ENCODE measurements at places on chromosomes 7 and 10.

DNA sequence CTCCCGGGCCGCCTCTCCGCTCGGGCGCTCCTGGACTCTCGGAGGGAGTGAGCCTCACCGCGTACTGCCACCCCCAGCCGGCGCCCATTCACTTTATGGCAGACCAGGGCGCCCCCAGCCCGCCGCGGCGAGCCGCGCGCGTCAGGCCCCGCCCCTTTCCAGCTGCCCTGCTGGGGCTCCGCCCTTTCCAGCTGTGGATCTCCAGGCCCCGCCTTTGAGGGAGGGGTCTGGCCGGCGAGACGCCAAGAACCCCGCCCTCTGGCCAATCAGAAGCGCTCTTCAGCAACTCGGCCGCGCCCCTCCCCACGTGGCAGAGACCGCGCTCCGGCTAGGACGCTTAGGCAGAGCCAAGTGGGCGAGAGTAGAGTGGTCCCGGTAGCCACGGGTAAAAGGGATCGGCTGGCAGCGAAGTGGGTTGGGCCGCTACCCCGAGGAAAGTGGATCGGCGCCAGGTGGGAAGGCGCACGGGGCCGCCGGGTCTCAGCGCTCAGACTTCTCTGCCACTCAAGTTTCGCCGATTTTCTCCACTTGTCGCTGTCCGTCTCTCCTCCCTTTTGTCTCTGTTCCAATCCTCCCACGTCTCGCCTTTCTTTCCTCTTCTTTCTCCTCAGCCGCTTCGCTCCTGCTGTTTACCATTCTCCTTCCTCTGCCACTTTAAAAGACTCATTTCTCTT, at the start of gene PITX3:
Gene PITX3 (minus strand): TSS at position 69 of the 674 bp plus-strand sequence. CDS start 9,432 bp downstream, outside the sequence.
- DNase-seq, result peak; percentile 70

DNA sequence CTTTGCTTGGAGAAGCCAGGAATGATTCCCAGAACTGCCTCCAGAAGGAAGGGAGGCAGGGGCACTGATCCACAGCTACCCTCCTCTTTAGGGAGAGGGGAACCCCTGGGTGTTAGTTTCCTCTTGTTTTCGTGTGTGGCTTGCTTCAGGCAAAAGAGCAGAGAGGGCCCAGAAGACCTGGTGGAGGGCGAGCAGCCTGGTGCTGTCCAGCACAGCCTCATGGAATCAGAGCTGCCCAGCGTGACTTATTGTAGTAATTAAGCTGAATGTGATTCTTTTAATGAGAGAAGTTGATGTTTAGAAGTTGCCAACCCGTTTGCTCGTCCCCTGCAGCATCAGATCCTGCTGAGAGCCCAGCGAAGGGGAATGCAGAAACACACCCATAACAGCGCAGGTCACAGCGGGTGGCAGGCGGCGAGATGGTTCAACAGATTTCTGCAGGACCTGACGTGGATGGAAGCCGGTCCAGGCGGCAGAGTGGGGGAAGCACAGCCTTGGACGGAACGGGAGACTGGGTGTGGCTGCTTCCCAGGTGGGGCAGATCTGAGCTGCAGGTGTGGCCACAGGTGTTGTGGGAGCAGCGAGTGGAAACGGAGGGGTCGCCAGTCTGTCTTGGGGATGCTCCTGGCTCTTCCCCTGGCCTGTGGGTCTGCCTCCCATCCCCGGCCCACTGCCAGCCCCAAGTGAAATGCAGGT, 53.7 kb upstream of the SHH start:
- DNase-seq, result no peak

GRCh38 chr10:33819206-33819605, 484.7 kb upstream of the NRP1 start:
- DNase-seq, result peak; percentile 13

- peak; percentile 65 for DNase-seq
These were observed at the start of gene TMEM243 for GRCh38 chr7:87219545-87220025. Gene TMEM243, minus strand, starts transcription at chr7:87219732. Its CDS starts 229 bp downstream, at chr7:87219503.

GRCh38 chr7:81839708-81840369, 70.0 kb upstream of the HGF start:
- DNase-seq, result no peak

DNA sequence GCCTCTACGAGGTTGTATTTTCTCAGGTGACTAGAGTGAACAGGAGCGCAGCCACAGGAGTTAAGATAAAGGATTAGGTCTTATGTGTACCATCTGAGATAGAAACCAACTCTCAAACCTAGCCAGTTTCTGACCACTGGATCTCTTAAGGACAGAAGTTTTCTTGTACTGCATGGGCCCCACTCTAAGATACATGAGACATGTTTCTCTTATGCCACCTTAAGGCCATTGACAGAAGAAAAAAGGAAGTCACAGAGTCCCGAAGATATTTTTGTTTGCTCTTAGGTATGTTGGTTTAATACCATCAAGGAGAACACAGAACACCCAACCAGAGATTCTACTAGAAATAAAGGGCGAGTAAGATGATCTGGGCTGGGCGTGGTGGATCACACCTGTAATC, 335.8 kb downstream of the FRMD4A start:
- DNase-seq, result no peak

DNA sequence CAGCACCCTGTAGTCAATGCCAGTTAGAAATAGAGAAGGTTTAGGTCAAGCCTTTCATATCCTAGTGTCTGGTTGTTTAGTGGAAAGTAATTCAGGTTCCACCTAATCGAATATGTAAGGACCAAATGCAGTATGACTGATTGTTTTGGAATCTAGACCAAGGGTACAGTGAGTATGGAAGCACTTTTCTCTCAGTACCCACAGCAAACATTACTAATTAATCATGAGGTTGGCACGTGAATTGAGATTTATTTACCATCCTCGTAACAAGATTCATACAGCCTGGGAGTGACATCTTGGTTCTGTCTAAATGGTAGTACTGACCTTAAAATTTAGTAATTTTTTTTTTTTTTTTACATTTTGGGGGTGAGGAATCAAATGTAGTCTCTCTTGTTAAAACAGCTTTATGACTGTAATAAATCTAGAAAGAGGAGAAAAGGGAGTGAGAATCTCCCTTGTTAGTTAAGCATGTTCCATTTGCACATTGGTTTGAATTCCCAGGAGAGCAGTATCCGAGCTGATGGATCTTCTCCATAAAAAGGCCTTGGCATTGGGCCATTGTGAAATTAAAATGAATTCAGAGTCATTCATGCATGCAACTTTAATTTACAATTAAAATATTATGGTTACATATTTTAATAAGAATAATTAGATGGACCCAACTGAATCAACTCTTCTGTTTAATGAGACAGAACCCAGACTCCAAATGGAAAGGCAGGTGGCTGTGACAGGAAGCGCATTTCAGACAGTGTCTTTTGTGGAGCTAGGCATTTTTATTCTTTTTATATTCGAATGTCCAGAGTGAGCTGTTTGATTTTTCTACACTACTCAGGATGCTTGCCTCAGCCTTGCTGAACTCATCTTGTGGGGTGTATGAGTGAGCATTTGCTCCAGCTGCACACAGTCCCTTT, 57.6 kb downstream of the SNX10 start:
- no peak for DNase-seq

GRCh38 chr7:43764807-43765491, 6.5 kb downstream of the BLVRA start:
- DNase-seq, result peak; percentile 31

DNA sequence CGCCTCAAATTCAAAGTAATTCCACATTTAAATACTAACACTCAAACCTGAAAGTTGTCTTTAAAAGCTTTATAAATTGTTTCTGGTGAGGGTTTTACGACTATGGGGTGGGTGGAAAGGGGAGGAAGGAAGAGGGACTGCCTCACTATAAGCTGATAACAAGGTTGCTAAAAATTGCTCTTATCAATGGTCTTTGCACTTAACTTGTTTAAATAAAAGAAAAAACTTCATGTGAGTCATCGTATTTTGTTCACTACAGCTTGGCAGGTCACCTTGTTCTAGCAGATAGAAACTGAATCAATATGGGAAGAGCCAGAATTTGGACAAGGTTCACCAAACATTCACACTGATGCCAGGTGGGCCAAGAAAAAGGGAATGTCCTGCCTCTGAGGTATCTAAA, 129.2 kb downstream of the TES start:
- DNase-seq, result no peak

DNA sequence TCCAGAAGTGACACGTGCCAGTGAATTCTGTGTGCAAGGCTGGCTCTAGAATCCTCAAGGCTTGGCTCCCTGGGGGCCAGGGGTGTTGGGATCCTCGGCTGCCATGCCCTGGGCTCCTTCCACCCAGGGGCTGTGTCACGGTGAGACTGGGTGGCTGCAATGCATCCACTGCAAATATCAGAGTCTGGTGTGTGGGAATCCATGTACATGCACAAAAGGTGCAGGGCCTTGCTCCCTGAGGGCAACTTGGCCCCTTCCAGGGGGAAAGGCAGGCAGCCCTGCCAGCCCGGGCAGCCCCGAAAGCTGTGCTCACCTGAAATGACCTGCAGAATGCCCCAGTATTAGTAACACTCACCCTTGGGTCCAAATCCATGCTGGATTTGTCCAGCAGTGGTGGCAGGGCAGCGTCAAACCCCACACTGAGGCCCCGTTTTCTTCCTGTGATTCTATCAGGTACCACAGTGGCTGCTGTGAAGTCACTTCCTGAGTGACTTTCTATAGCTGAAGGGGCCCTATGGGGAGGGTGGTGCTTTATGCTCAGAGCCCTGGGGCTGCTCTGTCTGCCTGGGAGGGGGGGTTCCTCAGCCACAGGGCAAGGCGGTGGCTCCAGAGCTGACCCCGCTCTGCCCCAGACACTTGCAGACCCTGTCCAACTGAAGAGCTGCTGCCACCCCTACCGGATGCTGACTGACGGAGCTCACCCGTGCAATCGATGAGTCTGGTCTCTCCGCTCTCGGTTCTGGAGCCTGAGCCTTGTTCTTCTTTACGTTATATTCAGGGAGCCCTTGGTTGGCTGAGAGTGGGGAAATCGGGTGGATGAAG, 317.7 kb downstream of the GLRX3 start:
- no peak for DNase-seq

DNA sequence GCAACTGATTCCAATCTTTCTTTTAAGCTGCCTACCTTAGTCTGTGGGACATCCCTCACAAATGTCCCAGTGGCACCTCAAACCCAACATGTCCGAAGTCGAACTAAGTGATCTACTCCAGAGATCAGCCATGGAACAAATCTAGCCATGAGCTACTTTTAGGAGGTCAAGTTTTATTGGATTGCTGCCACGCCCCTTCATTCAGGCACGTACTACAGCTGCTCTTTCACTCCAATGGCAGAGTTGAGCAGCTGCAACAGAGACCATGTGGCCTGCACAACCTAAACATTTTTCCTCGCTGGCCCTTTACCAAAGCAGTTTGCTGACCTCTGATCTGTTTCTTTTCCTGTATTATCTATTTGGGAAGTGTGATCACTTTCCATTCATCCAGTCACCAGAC, 192.4 kb upstream of the CDCA7L start:
- no peak for DNase-seq

GRCh38 chr7:130492523-130493274, 814 bp downstream of the MEST start:
- DNase-seq, result no peak

- no peak for DNase-seq
These were observed 301.0 kb upstream of the NPVF start for GRCh38 chr7:25529320-25529719.

DNA sequence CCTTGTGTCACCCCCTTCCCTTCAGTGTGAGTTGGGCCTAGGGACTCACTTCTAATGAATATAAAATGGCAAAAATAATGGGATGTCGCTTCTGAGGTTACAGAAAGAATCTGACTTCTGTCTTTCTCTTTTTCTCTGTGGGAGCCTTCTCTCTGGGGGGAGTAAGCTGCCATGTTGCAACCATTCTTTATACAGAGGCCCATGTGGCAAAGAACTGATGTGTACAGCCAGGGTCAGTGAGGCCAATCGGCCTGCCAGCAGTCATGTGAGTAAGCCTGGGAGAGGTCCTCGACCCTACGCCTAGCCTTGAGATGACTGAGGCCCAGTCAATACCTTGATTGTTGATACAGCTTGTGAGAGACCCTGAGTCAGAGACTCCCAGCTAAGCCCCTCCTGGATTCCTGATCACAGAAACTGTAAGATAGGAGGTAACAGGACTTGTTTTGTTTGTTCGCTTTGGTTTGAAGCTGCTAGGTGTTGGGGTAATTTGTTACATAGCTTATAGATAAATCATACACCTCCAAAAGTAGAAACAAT, 1.7 kb downstream of the TCAF1 start:
- peak; percentile 36 for DNase-seq

Data from astrocyte (in vitro differentiated cells and primary cell).